Stimulated activated CD4-positive, alpha-beta T cell treated with anti-CD3 and anti-CD28 coated beads, Interleukin-12 subunit alpha, Interleukin-12 subunit beta, amount 100 ng/mL, for 24 hours (primary cell): ENCODE measurements at places on chromosomes 16 and 17.

DNA sequence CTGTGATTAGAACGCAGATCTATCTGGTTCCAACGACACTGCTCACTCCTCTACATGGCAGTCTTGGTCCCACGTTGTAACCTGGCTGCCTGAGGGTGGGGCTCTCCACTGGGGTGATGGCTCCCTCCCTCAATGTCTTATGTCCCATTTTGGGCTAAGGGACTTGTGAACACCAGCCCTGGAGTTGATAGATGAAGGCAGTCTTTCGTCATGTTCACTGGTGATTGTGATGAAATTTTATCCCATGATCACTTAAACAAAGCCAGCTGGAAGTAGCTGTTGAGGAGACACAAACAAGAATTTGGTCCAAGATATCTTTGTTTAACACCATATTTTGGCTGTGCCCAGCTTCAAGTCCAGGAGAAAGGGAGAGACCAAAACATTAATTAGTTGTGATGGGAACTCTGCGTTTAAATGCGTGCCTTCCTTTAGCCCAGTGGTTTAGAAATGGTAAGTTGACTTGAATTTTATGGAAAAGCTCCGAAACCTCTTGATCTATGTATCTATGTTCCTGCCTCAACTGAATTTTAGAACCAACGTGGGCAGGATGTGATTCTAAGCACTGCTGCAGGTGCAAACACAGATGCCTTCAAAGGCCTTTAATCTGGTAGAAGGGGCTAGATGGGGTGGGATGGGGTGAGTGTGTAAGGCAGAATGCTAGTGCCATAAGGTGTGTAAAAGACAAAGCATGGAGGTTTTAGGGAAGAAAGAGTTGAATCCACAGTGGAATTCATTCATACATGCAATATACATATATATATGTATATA is 186.8 kb upstream of the IRX3 start:
- DNase-seq = no peak

- no peak for DNase-seq
These were observed 29.4 kb upstream of the NUDT16L1 start for GRCh38 chr16:4663777-4664465.

GRCh38 chr17:80946449-80946848 is 45.2 kb upstream of the CHMP6 start:
- DNase-seq = no peak

DNA sequence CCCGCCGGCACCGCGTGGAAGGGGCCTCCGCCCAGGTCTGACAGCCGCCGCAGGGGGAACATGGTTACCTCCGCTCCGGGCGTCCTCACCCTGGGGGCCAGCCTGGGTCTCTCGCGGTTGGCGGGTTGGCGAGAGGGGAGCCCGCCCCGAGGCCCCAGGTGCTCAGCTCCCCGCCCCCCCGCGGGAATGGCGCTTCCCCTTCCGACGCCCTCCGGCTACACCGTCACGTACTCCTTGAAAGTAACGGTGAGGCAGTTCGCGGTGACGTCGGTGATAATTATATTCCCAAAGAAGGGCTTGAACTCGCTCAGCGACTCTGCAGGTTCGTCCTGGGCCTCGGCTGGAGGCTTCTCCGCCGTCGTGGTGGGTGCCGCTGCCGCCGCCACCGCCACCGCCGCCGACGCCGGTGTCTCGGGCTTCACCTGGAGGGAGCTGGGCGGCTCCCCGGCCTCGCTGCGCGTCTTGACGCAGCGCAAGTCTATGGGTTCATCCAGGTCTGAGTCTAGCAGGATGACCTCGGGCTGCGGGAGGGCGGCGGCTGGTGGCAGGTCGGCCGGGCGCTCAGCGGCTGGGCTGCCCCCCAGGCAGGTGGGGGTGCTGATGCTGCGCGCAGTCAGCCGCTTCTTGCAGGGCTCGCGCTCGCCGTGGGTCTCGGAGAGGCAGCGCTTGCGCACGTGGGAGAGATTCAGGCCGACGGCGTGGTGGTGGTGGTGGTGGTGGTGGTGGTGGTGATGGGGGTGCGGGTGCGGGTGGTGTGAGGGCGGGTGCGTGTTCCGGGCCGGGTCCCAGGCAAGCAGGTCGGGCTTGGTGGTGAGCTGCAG is 5.3 kb downstream of the CBX4 start:
- DNase-seq = no peak

DNA sequence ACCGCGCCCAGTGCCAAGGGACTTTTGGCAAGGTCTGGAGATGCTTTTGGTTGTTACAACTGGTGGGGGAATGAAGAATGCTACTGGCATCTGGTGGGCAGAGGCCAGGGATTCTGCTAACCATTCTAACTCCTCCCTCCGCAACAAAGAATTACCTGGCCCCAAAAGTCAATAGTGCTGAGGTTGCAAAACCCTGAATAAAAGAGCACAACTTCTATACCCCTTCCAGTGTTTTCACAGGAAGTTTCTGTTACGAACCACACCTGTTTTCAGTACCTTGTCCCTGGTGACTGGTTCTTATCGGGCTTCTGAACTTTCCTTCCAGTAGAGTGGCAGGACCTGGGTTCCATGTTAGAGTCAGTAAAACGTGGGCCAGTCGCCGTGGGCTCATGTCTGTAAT is 17.3 kb downstream of the ABAT start:
- no peak for DNase-seq
